ENCODE measurements at places on chromosomes 16 and 17.

DNA sequence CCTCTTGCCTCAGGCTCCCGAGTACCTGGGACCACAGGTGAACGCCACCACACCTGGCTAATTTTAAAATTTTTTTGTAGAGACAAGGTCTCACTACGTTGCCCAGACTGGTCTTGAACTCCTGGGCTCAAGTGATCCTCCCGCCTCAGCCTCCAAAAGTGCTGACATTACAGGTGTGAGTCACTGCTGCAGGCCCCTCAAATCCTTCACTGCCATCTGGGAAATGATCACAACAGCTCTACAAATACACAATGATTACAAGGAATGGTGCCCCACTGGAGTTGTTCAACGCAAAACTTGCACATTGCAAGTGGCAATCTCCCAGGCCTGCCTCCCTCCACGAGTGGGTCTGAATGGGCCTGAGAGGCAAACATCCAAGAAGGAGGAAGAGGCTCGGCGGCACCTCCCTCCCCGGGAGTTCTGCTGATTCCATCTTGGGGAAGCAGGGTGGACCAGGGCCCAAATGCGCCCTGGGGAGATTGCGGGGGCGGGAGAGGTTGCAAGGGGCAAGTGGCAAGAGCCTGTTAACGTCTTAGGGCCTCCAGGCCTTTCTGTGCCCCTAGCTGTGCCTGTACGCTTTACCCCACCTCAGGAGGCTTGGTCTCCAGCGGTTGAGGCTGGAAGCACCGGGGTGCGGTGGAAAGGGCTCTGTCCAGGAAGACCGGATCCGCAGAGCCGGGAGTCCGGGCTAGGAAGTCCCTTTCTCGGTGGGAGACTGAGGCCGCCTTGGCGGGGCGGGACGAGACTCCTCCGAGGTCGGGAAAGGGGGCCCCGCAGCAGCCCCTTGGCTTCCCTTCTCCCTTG is 656 bp upstream of the IGFBP4 start:
- peak; percentile 47 for DNase-seq

GRCh38 chr17:8122924-8123694 is 797 bp downstream of the HES7 start:
- DNase-seq, result peak; percentile 46

DNA sequence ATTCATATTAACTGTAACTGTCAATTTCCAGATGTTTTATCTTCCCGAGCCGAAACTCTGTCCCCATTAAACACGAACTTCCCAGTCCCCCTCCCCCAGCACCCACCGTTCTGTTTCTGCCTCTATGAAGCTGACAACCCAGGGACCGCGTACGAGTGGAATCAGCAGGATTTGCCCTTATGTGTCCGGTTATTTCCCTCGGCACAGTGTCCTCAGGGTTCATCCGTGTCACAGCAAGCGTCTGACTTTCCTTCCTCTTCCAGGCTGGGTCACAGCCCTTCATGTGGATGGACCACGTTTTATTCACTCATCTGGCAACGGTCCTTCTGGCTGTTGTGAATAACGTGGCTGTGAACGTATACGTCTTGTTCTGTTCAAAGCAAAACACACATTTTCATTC is 31.3 kb downstream of the METRNL start:
- peak; percentile 48 for DNase-seq

GRCh38 chr17:9788601-9789000 is 2.8 kb downstream of the DHRS7C start:
- no peak for DNase-seq

GRCh38 chr16:9780831-9781230 is 401.4 kb downstream of the GRIN2A start:
- no peak for DNase-seq

DNA sequence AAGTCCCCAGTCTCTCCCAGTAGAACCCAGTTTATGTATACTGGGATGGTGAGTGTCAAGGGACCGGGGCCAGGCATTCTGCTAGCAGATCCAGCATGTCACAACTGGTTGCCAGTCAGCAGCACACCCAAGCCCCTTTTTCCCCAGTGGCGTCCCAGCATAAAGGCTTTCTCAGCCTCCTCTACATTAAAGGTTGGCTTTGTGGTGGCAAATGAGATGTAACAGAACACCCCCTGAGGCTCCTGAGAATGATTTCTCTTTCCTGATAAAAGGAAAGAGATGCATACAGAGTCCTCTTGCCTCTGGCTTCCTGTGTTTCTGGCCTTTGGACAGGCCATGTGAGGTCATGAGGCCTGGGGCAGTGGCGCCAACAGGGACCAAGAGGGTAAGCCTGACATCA is 27.9 kb downstream of the IRX6 start:
- DNase-seq, result no peak

GRCh38 chr16:12573730-12574383 is 229.8 kb downstream of the CPPED1 start:
- DNase-seq, result peak; percentile 79

DNA sequence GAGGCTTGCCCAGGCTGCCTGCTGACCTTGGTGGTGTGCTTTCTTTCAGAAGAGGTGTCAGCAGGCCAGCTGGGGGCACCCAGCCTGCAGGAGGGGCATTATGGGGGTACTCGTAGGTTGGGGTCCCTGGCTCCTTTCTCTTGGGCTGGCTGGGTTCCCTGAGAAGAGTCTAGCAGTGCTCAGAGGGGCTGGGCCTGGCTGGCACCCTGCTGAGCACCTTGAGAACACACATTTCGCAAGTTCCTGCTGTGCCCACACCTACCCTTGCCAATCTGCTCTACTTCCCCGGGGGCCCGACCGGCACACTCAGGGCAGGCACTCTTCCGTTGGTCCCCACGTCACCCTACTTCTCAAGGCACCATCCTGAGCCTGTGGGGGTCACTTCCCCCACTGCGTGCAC is 5.1 kb downstream of the CEMP1 start:
- DNase-seq, result no peak

DNA sequence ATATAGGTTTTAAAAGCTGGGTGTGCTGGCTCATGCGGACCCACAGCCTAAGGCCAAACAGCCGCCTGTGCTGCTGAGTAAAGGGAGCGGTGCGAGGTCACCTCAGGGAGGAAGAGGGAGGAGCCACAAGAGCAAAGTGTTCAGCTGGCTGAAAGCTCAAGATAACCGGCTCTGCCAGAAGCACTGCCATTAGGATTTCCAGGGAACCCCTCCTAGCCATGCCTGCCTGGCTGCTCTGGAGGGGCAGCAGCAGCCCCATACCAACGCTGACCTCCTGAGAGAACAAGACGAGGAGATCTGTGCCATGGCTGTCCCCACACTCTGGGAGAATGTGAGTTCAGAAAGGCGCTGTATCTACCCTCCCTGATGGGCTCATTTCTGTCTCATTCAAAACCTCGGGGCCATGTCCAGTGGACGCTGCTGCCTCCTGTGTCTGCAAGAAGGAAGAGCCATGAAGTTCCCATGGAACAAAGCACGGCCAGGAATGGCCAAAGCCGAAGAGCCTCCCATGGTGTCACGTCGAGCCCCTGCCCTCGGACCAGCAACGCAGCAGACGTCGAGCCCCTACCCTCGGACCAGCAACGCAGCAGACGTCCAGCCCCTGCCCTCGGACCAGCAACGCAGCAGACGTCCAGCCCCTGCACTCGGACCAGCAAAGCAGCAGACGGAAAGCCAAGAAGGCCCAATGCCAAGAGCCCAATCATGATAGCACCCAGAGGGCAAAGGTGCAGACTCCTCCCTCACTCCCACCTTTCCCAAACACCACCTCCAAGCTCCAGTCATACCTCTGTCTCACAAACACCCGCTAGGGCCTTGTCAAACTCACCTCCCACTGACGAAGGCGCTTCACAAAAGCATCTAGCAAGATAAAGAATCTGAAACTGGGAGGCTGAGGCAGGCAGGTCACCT is 107.0 kb downstream of the ANKRD11 start:
- peak; percentile 75 for DNase-seq

GRCh38 chr16:54582631-54583250 is 296.2 kb upstream of the IRX3 start:
- no peak for DNase-seq

DNA sequence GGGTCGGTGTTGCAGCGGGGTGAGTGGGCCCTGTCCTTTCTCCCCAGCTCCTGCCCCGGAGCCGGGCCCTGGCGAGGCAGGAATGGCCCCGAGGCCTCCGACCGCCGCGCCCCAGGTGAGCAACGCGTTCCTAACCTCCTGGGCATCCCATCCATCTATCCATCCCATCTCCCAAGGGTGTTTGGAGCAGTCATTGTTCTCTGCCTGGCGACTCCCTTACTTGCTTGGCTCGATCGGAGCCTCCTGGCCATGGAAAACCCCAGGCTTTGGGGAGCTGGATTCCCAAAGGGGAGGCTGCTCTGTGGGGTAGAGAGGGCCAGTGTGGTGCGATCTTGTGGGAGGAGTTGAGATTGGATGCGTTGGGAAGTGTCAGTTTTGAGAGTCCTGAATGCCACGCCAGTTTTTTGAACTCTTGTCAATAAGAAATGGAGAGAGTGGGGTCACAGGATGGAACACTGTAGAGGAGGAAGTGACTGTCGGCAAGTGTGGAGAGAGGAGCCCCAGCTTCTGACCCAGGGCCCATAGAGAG is 684 bp downstream of the ZFP90 start:
- DNase-seq, result peak; percentile 21

GRCh38 chr16:89096768-89097391 is 3.2 kb downstream of the ACSF3 start:
- DNase-seq, result no peak

DNA sequence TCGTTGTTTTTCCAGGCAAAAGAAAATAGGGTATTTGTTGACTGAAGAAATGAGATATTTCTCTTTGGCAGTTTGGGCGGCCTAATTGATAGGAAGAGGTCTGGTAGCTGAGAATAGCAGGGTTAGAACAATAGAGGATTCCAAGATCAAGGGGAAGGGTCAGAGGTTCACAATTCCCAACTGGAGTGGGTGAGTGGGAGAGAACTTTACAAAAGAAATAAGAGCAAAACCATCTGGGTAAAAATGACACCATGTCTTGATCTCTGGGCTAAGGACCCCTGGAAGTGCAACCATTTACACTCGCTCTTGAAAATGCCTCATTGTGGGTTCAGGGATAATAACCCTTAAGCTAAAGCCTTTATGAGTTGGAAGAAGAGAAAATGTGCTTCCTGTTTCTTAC is 180.5 kb downstream of the CDH13 start:
- DNase-seq, result no peak

DNA sequence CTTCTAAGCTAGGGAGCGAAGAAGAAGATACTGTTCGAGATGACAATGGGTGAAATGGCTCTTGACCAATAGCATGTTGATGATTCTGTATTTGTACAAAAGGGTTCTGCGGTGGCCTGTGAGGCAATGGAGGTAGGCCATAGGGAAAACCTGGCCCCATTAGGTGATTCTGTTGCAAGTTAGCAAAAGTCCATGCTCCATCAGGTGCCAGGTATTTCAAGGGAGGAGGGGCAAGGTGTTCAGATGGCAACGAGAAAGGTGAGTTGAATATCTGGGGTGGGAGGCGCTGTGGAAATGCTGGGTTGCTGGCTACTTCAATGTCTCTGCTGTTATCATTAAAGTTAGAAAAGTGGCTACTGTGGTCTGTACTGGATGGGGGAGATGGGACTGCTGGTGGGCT is 62.8 kb downstream of the CACNG1 start:
- DNase-seq, result no peak

DNA sequence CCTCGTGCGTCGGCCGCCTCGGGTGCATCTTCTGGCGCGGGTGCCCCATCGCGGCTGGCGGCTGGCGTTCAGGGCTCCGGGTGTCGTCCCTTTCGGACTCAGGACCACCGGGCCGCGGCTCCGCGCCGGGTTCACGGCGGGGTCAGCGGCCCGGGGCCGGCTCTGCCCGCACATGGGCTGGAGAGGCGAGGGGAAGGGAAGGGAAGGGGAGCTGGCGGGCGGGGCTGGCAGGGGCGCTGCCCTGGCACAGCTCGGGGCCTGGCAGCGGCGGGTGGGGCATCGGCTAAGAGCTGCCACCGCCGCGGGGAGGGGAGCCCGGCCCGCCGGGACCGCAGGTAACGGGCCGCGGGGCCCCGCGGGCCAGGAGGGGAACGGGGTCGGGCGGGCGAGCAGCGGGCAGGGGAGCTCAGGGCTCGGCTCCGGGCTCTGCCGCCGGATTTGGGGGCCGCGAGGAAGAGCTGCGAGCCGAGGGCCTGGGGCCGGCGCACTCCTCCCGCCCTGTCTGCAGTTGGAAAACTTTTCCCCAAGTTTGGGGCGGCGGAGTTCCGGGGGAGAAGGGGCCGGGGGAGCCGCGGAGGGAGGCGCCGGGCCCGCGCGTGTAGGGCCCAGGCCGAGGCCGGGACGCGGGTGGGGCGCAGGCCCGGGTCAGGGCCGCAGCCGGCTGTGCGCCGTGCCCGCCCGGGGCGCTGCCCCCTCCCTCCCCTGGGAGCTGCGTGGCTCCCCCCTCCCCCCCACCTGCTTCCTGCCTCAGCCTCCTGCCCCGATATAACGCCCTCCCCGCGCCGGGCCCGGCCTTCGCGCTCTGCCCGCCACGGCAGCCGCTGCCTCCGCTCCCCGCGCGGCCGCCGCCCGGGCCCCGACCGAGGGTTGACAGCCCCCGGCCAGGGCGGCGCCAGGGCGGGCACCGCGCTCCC is 646 bp downstream of the HIC1 start:
- peak; percentile 55 for DNase-seq

GRCh38 chr16:48526958-48527331 is 83.0 kb downstream of the N4BP1 start:
- DNase-seq, result no peak

GRCh38 chr16:9091867-9092281 is 430 bp downstream of the HAPSTR1 start:
- peak; percentile 39 for DNase-seq

DNA sequence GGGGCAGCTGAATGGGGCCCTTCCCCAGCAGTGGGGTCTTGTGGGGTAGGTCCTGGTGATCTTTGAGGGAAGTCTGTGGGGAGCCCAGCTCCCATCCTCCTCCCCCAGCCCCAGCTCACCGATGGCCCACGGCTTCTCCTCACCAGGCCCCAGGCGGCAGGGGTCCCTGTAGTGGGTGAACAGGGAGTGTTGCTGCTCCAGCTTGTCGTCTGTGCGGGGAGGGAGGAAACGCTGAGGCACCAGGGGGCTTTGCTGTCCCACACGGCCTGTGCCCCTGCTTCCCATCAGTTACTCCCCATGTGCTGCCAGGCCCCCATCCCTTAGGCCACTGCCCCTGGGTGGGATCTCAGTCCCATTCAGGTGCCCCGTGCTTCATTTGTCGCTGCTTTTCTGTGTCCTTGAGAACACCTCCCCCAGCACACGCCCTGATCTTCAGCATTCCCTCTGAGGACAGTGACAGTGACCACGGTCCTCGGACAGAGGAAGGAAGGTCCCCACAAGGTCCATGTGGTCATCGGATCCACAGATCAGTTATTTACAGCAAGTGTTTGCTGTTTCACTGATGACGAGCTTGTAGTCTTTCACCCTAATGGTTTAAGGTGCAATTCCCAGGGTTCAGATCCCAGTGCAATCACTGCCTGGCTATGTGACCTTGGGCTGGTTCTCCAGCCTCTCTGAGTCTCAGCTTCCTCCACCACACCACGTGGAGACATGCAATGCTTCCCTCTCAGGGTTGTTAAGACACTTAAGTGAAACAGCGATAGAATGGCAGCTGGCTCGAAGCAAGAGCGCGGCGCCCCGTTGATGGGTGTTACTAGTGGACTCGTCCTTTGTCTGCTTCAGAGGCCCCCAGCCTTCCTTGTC is 53.1 kb downstream of the PRMT7 start:
- DNase-seq, result no peak

GRCh38 chr17:12193144-12193735 is 172.6 kb downstream of the MAP2K4 start:
- no peak for DNase-seq
